Fibroblast of skin of abdomen (primary cell): ENCODE measurements at places on chromosomes 16 and 17.

DNA sequence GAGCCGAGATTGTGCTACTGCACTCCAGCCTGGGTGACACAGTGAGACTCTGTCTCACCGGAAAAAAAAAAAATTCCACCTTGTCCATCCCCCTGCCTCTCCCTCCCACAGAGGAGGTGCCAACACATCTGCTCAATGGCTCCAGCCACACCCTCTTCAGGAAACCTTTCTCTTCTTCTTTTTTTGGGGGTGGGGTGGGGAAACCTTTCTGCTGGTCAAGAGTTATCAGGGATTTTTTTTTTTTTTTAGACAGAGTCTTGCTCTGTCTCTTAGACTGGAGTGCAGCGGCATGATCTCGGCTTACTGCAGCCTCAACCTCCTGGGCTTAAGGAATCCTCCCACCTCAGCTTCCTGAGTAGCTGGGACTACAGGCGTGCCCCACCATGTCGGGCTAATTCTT is 18.7 kb downstream of the TNS4 start:
- DNase-seq = no peak

- DNase-seq = peak; percentile 17
Observed at GRCh38 chr16:81885976-81886586, 107.0 kb downstream of the PLCG2 start.

GRCh38 chr16:27617665-27618064 is 67.7 kb downstream of the KATNIP start:
- DNase-seq = no peak

DNA sequence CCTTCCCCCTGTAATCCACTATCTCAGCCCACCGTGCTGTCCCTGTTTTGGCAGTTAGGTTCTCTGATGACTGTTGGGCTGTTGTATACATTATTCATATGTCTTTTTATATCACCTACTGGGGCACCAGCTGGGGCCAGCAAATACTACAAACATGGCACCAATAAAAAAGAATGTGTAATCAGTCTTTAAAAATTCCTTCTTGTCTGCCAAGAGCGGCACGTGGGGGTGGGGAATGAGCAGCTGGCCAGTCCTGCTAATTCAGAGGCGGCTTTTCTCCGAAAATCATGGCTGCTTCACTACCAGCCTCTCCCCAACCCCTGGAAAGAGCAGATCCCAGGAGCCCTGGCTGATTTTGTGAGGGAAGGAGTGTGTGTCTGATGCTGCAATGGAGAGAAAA is 77.7 kb upstream of the EEF2KMT start:
- DNase-seq = no peak

GRCh38 chr17:4583782-4584100 is 588 bp upstream of the SMTNL2 start:
- no peak for DNase-seq
